Osteocyte (in vitro differentiated cells): ENCODE measurements at places on chromosomes 5 and 9. TPM values are rescaled to one million over a fixed set of nuclear protein-coding genes. Genes with fewer than 3 reads are reported as not detected.

Gene C9
- not detected in 2 replicates for total RNA-seq

Gene CEP120
- 18.7 and 20.8 TPM in 2 replicates for total RNA-seq

DNA sequence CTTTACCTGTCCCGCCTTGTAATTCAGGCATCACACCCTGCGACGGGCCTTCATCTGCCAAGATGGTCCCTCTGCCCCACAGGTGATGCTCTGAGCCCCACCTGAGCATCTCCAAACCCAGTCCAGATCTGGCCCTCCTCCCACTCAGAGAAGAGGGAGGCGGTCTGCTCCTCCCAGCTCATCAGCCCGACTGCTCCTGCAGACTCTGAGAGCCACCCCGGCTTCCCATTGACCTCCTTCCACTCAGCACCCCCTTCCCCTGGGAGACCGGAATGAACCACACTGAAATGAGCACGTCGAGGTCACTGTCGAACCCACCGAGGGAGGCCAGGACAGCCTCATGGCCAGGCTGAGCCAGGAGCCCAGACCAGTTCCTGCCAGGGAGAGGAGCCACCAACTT lies 12.8 kb downstream of the ABO start:
- H3K27ac ChIP-seq = no peak overlapping the region
- DNase-seq = no peak
- no peaks in the 10 kb centered on the region for H3K36me3 ChIP-seq
- H3K4me1 ChIP-seq = no peaks in the 10 kb centered on the region
- H3K4me3 ChIP-seq = no peak overlapping the region

- peaks cover 62% of the 10 kb centered on the region for H3K36me3 ChIP-seq
- H3K27me3 ChIP-seq = no peaks in the 10 kb centered on the region
- peak overlapping the region; percentile 43 for H3K27ac ChIP-seq
- no peak for DNase-seq
Observed at GRCh38 chr9:87664153-87665060, 61.5 kb upstream of the CTSL start.

Gene TEK
- total RNA-seq = 1.3 and 1.6 TPM in 2 replicates

GRCh38 chr5:124395926-124396325 lies 350.5 kb downstream of the ZNF608 start:
- H3K36me3 ChIP-seq = peaks cover 1% of the 10 kb centered on the region
- no peak overlapping the region for H3K4me3 ChIP-seq
- H3K27me3 ChIP-seq = peaks cover 8% of the 10 kb centered on the region
- H3K27ac ChIP-seq = no peak overlapping the region
- DNase-seq = no peak
- peaks cover 34% of the 10 kb centered on the region for H3K4me1 ChIP-seq

DNA sequence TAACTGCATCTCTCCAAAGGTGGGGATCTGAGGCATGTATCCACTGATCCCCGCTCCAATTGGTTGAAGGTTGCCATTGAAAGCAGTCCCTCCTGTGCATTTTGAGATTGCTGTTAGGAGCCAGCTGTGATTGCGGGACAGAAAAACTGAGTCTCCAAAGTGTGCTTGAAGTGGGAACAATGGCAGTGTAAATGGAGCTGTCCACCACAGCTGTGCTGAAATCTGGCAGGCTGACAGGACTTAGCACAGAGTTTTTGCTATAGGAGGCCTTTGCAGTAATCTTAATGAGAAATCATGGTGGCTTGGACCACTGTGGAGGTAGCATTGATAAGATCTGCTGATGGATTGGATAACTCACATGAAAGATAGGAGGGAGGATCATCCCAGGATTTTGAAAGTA lies 3.3 kb downstream of the RNF20 start:
- H3K36me3 ChIP-seq = peaks cover 9% of the 10 kb centered on the region
- no peak overlapping the region for H3K4me3 ChIP-seq
- no peaks in the 10 kb centered on the region for H3K27me3 ChIP-seq
- H3K4me1 ChIP-seq = peaks cover 20% of the 10 kb centered on the region
- no peak for DNase-seq

DNA sequence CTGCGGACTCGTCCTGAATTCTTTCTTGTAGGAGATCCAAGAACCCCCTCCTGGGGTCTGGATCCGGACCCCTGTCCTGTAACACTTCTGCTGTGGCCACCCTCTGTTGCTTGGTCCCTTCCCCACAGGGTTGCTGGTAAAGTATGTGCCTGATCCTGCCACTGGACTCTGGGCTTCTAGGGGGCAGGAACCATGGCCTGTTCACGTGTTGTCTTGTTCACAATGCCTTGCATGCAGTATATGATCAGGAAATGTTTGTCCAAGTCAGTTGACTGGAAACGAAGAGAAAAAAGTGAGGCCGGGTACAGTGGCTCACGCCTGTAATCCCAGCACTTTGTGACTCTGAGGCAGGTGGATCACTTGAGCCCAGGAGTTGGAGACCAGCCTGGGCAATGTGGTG lies 139.3 kb upstream of the ALDH1B1 start:
- no peak overlapping the region for H3K27ac ChIP-seq
- H3K4me1 ChIP-seq = no peaks in the 10 kb centered on the region
- H3K36me3 ChIP-seq = no peaks in the 10 kb centered on the region
- no peak overlapping the region for H3K4me3 ChIP-seq
- peak; percentile 70 for DNase-seq

- H3K27ac ChIP-seq = peak overlapping the region; percentile 33
- H3K4me1 ChIP-seq = peaks cover 85% of the 10 kb centered on the region
- no peak for DNase-seq
Observed at GRCh38 chr5:148974642-148975327, 88.1 kb downstream of the SH3TC2 start.

Gene PTPN3
- total RNA-seq = 4.6 and 4.7 TPM in 2 replicates

GRCh38 chr9:96500696-96501632 lies 51.0 kb downstream of the HABP4 start:
- peaks cover 4% of the 10 kb centered on the region for H3K4me1 ChIP-seq
- peaks cover 9% of the 10 kb centered on the region for H3K36me3 ChIP-seq
- no peaks in the 10 kb centered on the region for H3K27me3 ChIP-seq
- no peak overlapping the region for H3K4me3 ChIP-seq
- DNase-seq = no peak
- H3K27ac ChIP-seq = no peak overlapping the region

- no peaks in the 10 kb centered on the region for H3K4me1 ChIP-seq
- no peak overlapping the region for H3K27ac ChIP-seq
- H3K36me3 ChIP-seq = no peaks in the 10 kb centered on the region
Observed at GRCh38 chr5:133289686-133290367, 238.0 kb downstream of the HSPA4 start.

- H3K4me3 ChIP-seq = no peak overlapping the region
- DNase-seq = no peak
- H3K27ac ChIP-seq = no peak overlapping the region
- H3K36me3 ChIP-seq = peaks cover 66% of the 10 kb centered on the region
- H3K4me1 ChIP-seq = peaks cover 68% of the 10 kb centered on the region
Observed at GRCh38 chr5:58455480-58455879, 4.4 kb downstream of the PLK2 start.

Gene PARP8
- total RNA-seq = 23.9 and 24.8 TPM in 2 replicates

GRCh38 chr9:93299418-93300174 lies 115.7 kb downstream of the WNK2 start:
- H3K27ac ChIP-seq = no peak overlapping the region
- no peak overlapping the region for H3K4me3 ChIP-seq
- DNase-seq = no peak
- no peaks in the 10 kb centered on the region for H3K36me3 ChIP-seq

Gene PCDHAC1
- total RNA-seq = 3.3 TPM in 2 replicates

DNA sequence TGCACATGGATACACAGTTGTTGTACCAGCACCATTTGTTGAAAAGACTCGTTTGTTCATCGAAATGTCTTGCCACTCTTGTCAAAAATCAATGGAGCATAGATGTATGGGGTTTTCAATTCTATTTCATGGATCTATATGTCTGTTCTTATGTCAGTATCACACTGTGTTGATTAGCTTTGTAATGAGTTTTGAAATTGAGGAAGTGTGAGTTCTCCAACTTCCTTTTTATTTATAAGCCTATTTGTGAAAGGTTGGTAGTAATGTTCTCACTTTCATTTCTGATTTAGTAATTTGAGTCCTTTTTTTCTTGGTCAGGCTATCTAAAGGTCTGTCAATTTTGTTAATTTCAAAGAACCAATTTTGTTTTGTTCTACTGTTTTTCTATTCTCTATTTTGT lies 26.1 kb downstream of the ZNF510 start:
- H3K4me1 ChIP-seq = no peaks in the 10 kb centered on the region
- H3K27ac ChIP-seq = no peak overlapping the region
- no peak overlapping the region for H3K4me3 ChIP-seq
- DNase-seq = no peak

Gene FAM53C
- 45.6 and 45.7 TPM in 2 replicates for total RNA-seq
